ENCODE measurements at places on chromosomes 3 and 15.

DNA sequence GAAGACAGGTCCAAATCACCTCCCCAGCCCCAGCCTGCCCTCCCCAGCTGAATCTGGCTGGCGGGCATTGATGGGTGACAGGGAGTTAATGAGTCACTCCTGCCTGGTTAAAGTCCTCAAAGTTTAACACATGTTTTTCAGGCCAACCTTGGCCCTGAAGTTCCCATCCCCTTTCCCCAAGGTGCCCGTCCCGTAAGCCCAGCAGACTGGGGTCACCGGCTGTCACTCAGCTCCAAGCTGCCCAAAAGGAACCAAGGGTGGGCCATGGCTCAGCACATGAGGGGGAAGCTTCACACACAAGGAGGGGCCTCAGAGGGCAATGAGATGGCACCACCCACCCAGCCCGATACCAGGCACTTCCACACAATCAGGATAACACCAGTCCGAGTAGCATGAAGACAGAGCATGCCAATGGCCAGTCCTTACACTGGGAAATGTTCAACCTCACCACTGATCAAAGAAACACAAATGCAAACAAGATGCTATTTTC is 10.2 kb upstream of the KLF15 start:
- no peak for DNase-seq

- DNase-seq, result no peak
Measured at GRCh38 chr3:94896994-94897393, 834.1 kb downstream of the NSUN3 start.

DNA sequence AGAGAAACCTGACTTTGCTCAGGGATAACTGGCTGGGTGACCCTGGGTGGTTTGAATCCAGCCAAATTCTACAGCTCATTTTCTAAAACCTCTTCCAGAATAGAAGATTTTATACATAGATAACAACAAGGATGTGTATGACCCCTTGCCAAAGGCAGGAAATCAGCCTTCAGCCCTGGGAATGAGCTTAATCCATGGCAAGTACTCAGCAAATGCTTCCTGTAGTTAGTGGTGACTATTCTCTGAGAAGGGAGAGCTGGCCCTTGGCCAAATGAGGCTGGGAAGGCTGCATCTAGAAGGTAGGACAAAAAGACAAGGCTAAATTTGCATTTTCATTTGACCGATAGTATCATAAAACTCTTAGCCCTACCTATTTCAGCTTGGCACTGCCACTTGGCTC is 4.6 kb upstream of the HACD3 start:
- DNase-seq, result no peak

GRCh38 chr15:71273731-71274447 is 158.6 kb downstream of the THSD4 start:
- no peak for DNase-seq

DNA sequence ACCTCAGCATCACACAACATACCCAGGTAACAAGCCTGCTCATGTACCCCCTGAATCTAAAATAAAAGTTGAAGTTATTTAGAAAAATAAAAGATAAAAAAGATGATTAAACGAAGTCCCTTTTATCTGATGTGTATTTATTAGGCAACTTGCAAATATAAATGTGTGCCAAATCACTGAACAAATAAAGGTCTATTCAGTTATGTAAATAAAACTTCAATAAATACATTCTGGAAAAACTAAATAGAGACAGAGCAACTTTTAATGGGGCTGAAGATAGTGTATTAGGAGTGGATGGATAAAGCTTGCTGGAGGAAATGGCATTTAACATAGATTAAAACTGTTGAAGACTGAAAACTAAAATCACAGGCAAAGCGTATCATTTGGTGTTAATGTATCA is 678.0 kb upstream of the GRM7 start:
- DNase-seq, result no peak

DNA sequence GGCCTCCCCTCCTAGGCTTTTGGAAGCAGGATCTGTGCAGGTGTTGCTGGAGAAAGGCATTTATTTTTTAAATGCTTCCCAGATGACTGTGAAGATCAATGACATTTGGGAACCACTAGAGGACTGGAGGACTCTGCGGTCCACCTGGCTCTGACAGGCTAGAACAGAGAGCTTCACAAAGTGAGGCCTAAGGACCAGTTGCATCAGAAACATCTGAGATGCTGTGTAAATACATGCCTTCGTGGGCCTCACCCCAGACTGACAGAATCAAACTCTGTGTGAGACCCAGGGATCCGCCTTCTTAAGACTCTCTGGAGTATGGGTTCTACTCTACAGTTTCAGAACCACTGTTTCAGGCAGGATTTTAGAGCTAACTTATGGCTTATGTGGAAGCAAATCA is 105.0 kb upstream of the ICE2 start:
- no peak for DNase-seq

GRCh38 chr15:68371160-68371559 is 60.8 kb downstream of the ITGA11 start:
- DNase-seq, result no peak

- no peak for DNase-seq
Measured at GRCh38 chr3:139353920-139354556, 10.2 kb downstream of the MRPS22 start.

GRCh38 chr3:36373084-36373483 is 7.2 kb upstream of the STAC start:
- no peak for DNase-seq

GRCh38 chr3:13343601-13344000 is 76.5 kb downstream of the NUP210 start:
- no peak for DNase-seq

- no peak for DNase-seq
Measured at GRCh38 chr15:56496635-56497034, 31.7 kb upstream of the MNS1 start.
